Caudate nucleus (tissue), 63 donors: ENCODE measurements at places on chromosomes 3 and 15.

GRCh38 chr3:145490088-145491048, 670.6 kb downstream of the PLOD2 start:
- DNase-seq, result no peak

DNA sequence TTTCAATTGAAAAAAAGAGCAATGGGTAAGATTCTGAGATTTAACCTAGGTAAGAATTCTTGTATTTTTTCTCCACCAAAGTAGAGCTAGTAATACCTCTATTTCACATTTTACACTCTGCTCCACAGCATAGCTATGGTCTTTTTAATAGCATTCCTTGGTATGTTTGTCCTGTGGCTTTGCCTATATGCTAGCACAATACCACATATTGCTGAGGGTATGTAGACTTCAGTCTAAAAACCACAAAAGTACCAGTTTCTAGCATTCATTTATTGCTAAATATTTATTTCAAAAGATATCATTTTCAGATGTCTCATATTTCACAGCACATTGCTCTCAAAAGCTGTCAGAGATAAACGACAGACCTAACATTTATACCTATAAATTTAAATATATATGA, 18.2 kb upstream of the EOGT start:
- DNase-seq, result no peak

DNA sequence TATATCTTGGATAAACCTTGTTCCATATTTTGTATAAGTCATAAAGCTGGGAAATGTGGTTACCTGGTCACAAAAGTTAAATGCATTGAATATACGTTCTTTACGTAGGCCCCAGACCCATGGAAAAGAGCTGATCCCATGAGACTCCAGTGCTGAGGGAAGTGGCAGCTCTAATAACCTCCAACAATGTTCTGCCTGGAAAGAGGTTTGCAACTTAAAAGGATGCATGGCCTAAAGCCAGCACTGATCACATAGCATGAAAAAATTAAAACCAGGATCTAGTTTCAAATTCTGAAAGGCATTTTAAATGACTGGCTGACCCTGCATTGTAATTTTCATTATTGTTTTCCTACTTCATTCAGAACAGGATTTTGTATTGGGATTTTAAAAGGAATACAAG, 27.9 kb upstream of the STRIT1 start:
- DNase-seq, result no peak

DNA sequence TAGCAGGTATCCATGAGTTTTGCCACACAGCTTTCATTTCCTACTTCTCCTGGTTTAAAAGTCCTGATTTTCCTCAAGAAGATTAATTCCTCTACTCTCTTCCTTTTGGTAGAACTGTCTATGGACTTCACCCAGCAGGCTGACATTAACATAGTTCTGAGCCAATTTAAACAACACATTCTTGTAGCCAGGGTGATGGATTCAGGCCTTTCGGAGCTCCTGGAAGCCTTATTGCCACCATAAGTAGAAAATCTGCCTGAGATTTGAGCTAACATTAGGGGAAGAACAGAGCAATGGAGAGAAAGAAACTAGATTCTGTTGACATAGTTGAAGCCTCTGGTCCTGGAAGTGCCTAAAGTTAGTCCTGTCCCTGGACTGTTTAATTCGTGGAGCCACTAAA, 449.8 kb downstream of the TAFA4 start:
- no peak for DNase-seq

GRCh38 chr15:90956274-90957030, 1.8 kb downstream of the RCCD1 start:
- DNase-seq, result no peak

- DNase-seq, result no peak
Observed at GRCh38 chr3:181330257-181330656, 340.7 kb upstream of the DNAJC19 start.

DNA sequence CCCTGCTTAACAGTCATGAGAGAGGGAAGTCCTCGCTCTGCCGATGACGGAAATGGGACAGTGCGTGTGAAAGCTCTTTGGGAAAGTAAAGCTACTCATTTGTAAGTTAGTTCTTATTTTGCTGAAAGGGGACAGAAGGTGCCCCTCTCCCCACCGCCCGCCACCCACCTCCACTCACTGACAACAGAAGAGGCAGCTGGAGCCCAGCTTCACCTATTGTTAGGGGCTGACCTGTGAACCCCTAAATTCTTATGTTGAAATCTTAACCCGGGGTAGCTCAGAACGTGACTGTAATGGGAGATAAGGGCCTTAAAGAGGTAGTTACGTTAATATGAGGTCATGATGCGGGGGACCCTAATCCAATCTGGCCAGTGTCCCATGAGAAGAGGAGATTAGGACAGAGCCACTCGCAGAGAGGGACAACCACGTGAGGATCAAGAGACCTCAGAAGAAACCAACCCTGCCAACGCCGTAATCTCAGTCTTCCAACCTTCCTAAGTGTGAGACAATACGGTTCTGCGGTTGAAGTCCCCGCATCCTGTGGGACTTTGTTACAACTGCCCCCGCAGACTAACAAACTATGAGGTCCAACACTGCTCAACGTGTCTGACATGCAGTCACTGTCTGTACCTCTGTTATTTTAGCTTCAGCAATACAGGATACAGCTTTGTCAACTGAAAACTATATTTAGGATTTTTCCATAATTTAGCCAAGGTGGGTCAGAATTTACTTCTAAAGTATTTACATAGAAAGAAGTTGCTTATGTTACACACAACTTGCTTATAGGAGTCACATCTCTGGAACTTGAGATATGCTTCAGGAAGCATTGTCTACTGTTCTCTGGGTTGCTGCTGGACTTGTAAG, 51.7 kb downstream of the PCSK6 start:
- DNase-seq, result no peak

DNA sequence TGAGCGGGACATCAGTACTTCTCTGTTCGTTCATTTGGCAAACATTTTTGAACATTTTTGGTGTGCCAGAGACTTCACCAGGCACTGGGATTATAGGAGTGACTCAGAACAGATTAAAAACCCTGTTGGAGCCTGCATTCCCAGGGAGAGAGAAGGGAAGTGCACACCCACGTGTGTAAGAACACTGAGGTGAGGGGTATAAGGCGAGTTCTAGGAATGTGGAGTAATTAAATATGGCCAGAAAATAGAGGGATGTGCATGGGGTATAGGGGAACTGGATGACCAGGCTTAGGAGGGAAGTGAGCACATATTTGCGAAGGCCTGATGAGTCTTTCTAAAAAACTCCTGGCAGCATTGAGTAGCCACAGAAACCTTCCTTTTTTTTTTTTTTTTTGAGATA, 401.2 kb upstream of the C2CD4B start:
- DNase-seq, result no peak

- no peak for DNase-seq
Observed at GRCh38 chr3:188188911-188189310, 35.0 kb downstream of the LPP start.

- DNase-seq, result peak; percentile 97
Observed at GRCh38 chr3:187745201-187746058, at the start of gene BCL6. TSS of gene BCL6 (minus strand) at chr3:187745468. CDS start at chr3:187733693, 11,775 bp downstream.

GRCh38 chr15:33671456-33671855, 296.8 kb upstream of the CHRM5 start:
- no peak for DNase-seq

- DNase-seq, result no peak
Observed at GRCh38 chr3:27114684-27115083, 254.5 kb downstream of the NEK10 start.

- DNase-seq, result no peak
Observed at GRCh38 chr3:156252656-156253055, 132.3 kb downstream of the KCNAB1 start.

- DNase-seq, result no peak
Observed at GRCh38 chr15:70789213-70789612, 25.9 kb upstream of the UACA start.

DNA sequence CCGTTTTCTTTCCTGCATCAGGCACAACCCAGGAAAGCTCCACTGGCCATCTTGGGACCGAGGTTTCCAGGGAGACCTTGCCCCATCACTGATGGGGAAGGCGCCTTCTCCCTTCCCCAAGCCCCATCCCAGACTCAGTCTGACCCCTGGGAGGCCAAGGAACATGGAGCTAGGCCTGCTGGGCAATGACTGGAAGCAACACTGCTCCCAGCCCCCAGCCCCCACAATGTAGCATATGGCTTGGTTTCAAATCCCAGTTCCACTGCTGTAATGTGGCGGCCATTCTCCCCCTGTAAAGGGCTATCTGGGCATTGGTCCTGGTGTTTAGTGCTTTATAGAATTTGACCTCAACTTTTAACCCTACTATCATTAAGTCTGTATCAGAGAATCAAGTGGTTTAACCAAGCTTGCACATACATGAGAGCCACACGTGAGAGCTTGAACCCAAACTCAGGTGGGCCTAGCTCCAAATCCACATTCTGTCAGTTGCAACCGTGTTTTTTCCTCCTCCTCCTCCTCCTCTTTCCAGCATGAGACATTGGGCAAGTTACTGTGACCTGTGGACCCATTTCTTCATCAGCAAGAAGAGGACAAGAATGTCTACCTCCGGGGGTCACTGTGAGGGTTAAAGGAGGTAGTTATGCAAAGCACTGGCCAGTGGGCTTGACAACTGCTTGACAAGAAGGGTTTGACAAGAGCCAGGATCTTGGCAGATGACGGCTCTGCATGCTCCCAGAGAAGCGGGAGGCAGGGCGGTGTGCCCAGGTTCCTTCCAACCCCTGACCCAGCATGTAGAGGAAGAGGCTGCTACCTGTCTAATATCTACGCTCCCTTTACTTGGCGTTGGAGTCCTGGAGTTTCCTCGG, 37.4 kb downstream of the KLHL25 start:
- no peak for DNase-seq

DNA sequence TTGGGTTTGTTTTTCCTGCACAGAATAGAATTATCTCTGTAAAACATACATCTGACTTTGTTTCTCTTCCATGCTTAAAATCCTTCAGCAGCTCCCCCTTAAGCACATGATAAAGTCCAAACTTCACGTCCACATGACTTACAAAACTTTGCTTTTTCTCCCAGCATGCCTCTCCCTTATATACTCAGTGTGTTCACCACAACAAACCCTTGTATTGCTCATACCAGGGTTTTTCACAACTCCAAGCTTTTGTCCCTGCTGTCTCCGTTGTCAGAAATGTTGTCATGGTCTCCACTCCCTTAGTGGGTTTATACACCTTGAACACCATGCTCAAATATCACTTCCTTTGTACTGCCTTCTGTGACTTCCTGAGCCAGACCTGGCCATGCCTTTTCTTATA, 91.1 kb upstream of the MITF start:
- DNase-seq, result no peak

DNA sequence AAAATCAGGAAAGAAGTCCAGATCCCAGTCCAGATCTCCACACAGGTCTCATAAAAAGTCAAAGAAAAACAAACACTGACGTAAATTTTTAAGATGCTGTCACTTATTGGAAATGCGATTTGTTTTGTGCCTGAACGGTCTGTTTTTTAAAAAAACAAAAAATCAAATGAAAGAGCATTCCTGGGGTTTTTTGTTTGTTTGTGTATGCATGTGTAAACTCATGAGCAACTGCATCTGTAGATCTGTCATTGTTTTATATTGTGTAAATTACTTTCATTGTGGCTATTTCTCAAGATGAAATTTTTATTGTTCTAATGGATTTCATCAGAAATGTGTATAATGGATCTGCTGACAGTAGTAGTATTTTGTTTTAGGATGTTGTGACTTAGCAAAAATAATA, 55.0 kb downstream of the U2SURP start:
- DNase-seq, result no peak

- DNase-seq, result peak; percentile 29
Observed at GRCh38 chr15:91099995-91100813, at the start of gene SV2B. TSS of gene SV2B (plus strand) at chr15:91100257. CDS start at chr15:91226264, 126,007 bp downstream.

DNA sequence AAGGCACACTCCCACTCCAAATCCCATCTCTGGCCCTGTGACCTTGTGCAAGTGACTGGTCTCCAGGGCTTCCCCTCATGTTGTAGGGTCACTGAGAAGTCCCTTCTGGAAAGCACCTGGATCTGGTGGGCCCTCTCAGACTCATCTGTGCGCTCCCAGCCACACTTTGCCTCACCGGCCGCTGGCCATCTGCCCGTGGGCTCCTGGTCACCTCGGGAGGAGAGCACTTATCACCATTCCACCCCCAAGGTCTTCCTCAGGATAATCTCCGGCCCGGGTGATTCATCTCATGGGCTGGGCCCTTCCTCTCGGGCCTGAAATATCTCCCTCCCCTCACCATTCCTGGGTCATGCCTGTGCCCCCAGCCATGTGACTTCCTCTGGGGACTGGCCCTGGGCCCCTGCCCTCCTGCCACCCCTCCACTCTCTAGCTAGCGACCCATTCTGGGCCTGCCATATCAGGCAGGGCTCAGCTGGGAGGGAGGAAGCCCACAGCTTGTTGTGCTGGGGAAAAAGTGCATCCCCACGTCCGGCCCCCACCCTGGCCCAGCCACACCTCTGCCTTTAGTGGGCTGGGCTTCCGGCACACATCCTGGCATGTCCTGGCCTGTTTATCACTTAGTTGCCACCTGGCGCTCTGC, 10.6 kb upstream of the WNT7A start:
- DNase-seq, result no peak

- DNase-seq, result no peak
Observed at GRCh38 chr3:34724916-34725499, 914.3 kb upstream of the ARPP21 start.

- DNase-seq, result no peak
Observed at GRCh38 chr15:96276438-96277210, 53.9 kb upstream of the NR2F2 start.

GRCh38 chr15:27694506-27695087, 404.5 kb downstream of the OCA2 start:
- DNase-seq, result no peak

- DNase-seq, result no peak
Observed at GRCh38 chr3:184262764-184263179, 1.4 kb upstream of the CAMK2N2 start.

GRCh38 chr3:132134611-132135010, 99.8 kb upstream of the CPNE4 start:
- no peak for DNase-seq

DNA sequence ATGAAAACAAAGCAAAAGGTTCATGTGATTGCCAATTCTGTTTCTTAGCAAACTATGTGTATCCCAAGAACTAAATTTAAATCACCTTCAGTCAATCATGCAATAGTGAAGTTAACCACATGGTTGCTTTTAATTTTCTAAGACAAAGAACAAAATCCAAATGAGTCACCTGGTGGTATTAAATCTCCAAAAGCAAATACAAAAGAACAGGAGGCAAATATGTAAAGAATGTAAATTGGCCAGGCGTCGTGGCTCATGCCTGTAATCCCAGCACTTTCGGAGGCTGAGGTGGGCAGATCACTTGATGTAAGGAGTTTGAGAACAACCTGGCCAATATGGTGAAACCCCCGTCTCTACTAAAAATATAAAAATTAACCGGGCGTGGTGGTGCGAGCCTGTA, 54.2 kb upstream of the PIK3R4 start:
- no peak for DNase-seq

DNA sequence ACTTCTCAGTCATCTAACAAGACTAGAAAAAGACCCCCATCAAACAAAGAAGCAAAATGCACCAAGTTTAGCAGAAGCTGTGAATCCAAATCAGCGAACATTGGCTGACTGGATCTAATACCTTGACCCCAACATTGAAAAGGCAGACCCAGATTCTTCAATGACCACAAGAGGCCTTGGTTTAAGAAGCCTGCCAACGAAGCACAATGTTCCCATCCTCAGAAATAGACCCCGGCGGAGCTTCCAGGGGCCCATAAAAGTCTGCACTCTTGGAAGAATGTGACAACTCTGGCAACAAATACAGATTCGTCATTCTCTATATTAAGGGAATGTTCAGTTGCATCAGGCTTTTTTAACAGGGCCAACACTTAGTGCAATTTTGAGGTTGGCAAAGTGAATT, 112.8 kb upstream of the BCL6 start:
- no peak for DNase-seq

GRCh38 chr15:71115567-71116351, 488 bp downstream of the THSD4 start:
- no peak for DNase-seq
